Spleen (tissue), 13 donors: ENCODE measurements at places on chromosomes 11 and 22. TPM values are rescaled to one million over a fixed set of nuclear protein-coding genes. Genes with fewer than 3 reads are reported as not detected.
A peak's percentile ranks its signal among the peaks of the same experiment; 100 is the strongest.

DNA sequence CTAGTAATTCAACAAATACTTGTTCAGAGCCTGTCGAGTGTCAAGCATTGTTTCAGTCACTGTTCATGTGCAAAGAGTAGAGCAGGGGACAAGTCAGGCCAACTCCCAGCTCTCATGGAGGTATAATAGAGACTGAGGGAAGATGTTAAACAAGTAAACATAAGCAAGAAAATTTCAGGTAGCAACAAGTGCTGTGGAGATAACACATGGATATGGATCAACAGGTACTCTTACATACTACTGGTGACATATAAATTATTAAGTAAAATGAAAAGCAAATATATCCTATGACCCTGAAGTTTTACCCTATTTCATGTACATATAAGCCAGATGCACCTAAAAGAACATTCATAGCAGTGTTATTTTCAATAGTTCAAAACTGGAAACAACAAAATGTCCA, 42.7 kb downstream of the SIK2 start:
- no peak for DNase-seq
- no peak overlapping the region for H3K27ac ChIP-seq
- no peaks in the 10 kb centered on the region for H3K36me3 ChIP-seq
- H3K27me3 ChIP-seq = no peaks in the 10 kb centered on the region

- H3K36me3 ChIP-seq = no peaks in the 10 kb centered on the region
- H3K27ac ChIP-seq = peak within 1 kb of the TSS; percentile 90
- H3K4me1 ChIP-seq = peaks cover 54% of the 10 kb centered on the region
- H3K4me3 ChIP-seq = peak within 1 kb of the TSS; percentile 75
- peaks cover 24% of the 10 kb centered on the region for H3K27me3 ChIP-seq
- peak; percentile 94 for DNase-seq
Observed at GRCh38 chr11:14358729-14359439, at the start of gene RRAS2. RRAS2 (minus strand) TSS chr11:14359183; CDS start chr11:14358870, 313 bp downstream.

- H3K4me3 ChIP-seq = no peak overlapping the region
- H3K4me1 ChIP-seq = no peaks in the 10 kb centered on the region
- no peak overlapping the region for H3K27ac ChIP-seq
Observed at GRCh38 chr22:33986167-33986771, 66.0 kb upstream of the LARGE1 start.

- no peak overlapping the region for H3K4me3 ChIP-seq
- no peak overlapping the region for H3K27ac ChIP-seq
- no peaks in the 10 kb centered on the region for H3K4me1 ChIP-seq
- H3K27me3 ChIP-seq = no peaks in the 10 kb centered on the region
- no peak for DNase-seq
- H3K36me3 ChIP-seq = no peaks in the 10 kb centered on the region
Observed at GRCh38 chr11:4887591-4887990, 5.9 kb downstream of the OR51T1 start.

ALDH3B2 gene
- total RNA-seq = not detected

DNA sequence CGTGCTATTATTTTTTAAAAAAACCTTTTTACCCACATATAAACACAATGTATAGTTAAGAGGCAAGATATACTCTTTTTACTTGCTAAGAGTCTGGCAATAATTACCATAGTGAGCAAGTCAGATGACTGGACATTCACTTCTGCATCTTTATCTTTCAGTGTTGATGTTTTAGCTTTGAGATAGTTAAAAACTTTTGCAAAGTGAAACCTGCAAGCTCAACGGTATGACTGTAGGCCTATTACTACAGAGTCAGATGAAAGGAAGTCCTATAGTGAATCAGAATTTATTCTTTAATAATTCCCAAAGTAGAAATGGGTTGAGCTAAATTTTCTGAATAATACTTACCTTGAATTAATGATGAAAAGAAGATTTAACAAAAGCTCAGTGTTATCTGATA, 236.7 kb upstream of the CCDC90B start:
- no peaks in the 10 kb centered on the region for H3K4me1 ChIP-seq
- H3K27me3 ChIP-seq = no peaks in the 10 kb centered on the region
- no peak for DNase-seq
- no peak overlapping the region for H3K27ac ChIP-seq
- H3K36me3 ChIP-seq = no peaks in the 10 kb centered on the region
- no peak overlapping the region for H3K4me3 ChIP-seq

DNA sequence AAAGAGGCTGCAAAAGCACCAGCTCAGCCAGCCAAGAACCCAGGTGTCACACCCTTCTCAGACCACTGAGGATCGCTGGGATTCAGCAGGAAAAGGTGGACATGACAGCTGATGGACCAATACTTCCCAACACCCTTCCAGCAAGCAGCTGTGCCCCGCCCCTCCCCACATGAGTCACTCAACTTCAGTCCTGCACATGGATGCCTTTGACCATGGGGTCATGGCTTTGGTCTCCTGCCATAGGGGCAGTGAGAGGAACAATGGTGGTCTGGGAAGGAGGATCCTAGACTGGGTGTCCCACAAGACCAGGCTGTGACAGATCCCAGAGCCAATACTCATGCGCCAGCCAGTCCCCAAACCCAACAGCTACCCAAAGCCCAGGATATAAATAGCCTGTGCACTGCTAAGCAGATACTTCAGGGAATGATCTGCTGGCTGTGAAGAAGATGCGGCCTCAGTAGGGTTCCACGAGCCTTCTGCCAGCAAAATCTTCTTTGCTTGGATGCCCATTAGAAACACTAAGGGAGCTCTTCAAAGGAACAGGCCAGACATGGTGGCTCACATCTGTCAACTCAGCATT, 5.5 kb upstream of the RGL4 start:
- no peaks in the 10 kb centered on the region for H3K4me1 ChIP-seq
- no peak overlapping the region for H3K27ac ChIP-seq
- DNase-seq = no peak
